ENCODE measurements at places on chromosomes 12 and 14. TPM values are rescaled to one million over a fixed set of nuclear protein-coding genes. Genes with fewer than 3 reads are reported as not detected.

KCNC2 gene
- total RNA-seq: not detected

FBXO33 gene
- 8.0 TPM for total RNA-seq

CCDC196 gene
- not detected for total RNA-seq

ADAM20 gene
- 2.8 TPM for total RNA-seq

SRRM4 gene
- not detected for total RNA-seq

CYP27B1 gene
- total RNA-seq: 1.6 TPM
